ENCODE measurements at places on chromosomes 16 and 17.
A peak's percentile ranks its signal among the peaks of the same experiment; 100 is the strongest.

- no peak for DNase-seq
These were observed 4.7 kb upstream of the NLRC5 start for GRCh38 chr16:56984639-56985038.

- DNase-seq: no peak
These were observed 31.0 kb downstream of the NGFR start for GRCh38 chr17:49525831-49526741.

- DNase-seq: peak; percentile 30
These were observed 14.5 kb downstream of the SPIRE2 start for GRCh38 chr16:89842471-89843408.

GRCh38 chr17:40556198-40556661 is 9.0 kb downstream of the CCR7 start:
- DNase-seq: no peak

- DNase-seq: no peak
These were observed 202.6 kb downstream of the CYLD start for GRCh38 chr16:50944436-50944835.

- DNase-seq: no peak
These were observed 9.0 kb upstream of the HAPSTR1 start for GRCh38 chr16:9082422-9082821.

DNA sequence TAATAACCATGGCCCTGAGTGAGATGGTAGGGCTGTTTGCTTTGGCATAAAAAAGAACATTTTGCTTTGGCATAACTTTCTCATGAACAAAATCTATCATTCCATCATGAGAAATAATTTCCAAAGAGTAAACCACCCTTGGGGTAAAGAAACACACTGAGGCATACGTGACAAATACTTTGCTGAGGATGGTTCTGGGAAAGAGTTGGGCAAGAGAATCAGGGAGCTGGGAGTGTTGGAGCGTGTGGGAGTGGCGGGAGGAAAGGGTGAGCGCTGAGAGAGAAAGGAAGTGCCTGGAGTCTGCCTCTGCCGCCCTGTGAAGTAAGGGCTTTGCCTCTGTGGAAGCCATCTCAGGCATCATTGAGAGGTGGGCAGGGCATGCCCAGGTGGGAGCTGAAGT is 60.2 kb upstream of the ARHGAP44 start:
- DNase-seq: no peak

GRCh38 chr16:83738923-83739503 is 68.8 kb upstream of the HSBP1 start:
- no peak for DNase-seq

DNA sequence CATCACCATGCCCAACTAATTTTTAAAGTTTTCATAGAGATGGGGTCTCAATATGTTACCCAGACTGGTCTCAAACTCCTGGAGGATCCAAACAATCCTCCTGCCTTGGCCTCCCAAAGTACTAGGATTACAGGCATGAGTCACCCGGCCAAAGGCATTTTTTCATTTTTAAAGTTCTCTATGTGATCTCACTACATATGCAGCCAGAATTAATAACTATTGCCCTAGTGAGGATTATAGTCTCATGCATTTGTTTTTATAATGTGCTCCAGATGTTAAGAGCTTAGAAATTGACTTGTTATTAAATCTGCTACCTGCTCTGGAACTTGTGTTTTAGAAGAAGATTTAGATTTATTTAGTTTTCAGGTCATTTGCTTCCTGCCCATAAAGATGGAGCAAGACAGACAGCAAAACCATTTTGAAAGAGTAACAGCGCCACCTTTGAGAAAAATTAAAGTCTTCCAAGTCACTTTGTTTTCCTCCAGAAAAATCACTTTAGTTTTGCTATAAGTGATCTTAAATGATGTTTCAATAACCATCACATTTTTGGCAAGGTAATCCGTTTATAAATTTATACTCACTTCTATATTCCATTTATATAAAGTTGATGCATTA is 79.5 kb downstream of the CA4 start:
- DNase-seq: no peak

- DNase-seq: no peak
These were observed 79.4 kb downstream of the CCDC182 start for GRCh38 chr17:57665696-57666095.

GRCh38 chr16:82241469-82242052 is 71.5 kb upstream of the MPHOSPH6 start:
- no peak for DNase-seq

GRCh38 chr16:2428051-2428783 is 1.0 kb upstream of the CCNF start:
- peak; percentile 63 for DNase-seq

DNA sequence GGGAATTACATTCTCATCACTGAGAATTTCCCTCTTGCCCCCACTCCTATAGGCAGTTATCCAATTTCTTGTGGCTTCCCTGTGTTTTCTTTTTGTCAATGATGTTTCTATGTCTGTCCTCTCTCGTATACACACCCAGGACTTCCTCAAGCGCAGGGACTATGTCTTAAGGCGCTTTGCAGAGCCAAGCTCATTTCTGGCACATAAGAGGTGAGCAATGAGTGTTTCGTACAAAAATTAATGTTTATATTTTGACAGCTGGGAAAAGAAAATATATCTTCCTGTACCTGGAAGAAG is 947 bp downstream of the DDX42 start:
- no peak for DNase-seq

GRCh38 chr16:2009164-2009711 is 383 bp downstream of the ZNF598 start:
- DNase-seq: no peak

DNA sequence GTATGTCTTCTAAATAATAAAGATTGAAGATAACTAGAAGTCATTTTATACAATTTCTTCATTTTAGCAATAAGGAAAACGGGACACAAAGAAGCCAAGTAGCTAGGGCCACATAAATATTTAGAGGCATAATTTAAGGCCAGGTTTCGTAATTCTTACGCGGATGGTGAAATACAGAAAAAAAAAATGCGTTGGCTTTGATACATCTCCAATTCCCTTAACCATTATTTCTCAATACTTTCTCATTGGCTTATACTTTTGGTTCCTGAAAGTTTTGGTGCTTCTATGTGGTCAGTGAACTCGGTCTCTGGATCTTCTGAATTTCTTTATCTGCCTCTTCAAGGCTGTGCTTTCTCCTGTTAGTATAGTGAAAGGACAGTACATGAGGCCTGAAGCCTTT is 888.1 kb downstream of the KCNJ2 start:
- DNase-seq: no peak

DNA sequence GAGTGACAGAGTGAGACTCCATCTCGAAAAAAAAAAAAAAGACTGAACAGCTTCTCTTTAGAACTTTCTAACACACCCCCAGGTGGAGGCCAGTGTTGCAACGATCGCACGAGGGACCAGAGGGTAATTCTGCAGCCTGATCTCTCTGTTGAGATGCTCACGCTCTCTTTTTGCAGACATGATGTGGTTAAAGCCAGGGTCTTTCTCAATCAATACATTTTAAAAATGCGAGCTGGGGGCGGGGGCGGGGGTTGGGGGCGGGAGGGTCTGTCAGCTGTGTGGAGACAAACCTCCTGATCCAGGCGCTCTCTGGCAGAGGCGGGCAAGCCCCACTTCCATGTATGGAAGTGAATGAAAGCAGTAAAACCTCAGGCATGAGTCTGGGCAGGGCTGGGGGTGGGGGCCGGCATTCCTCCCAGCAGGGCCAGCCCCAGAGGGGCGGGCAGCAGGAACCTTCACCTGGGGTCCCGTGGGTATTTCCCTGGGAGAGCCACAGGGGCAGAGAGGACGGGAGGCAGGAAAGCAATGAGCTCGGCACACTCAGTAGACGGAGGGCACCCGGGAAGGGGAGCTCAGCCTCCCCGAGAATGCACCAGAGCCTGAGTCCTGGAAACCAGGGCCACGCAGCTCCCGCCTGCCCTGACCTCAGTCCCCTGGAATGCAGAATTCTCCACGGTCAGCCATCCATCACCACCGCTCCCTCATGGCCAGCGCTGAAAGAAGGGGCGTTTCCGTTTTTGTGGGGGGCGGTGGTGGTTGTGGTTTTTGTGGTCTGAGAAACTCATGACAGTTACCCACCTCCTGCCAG is 28.0 kb downstream of the NXN start:
- DNase-seq: peak; percentile 86

DNA sequence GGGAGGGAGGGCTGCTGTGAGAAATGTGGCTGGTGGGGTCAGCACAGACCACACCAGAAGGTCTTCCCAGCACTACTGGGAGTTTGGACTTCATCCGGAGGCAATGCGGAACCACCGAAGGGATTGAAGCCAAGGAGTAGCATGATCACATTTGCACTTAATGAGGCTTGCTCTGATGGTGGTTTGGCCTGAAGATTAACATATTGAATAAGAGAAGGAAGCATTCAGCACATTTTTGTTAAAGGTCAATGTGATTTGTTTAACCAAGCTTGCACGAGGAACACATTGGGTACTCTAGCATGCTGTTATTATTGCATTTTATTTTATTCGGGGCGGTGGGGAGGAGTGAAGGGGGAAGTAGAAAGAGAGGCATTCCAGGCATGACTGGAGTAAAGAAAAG is 378.6 kb downstream of the UTP18 start:
- DNase-seq: no peak

- no peak for DNase-seq
These were observed 5.9 kb downstream of the STRADA start for GRCh38 chr17:63735691-63736090.

GRCh38 chr17:7058831-7059447 is 15.0 kb upstream of the SLC16A11 start:
- DNase-seq: no peak

GRCh38 chr17:70769956-70770355 is 600.6 kb downstream of the KCNJ2 start:
- no peak for DNase-seq

GRCh38 chr17:67531291-67531690 is 154.2 kb downstream of the PITPNC1 start:
- DNase-seq: no peak

- no peak for DNase-seq
These were observed 14.2 kb upstream of the LASP1NB start for GRCh38 chr17:38911081-38911730.

DNA sequence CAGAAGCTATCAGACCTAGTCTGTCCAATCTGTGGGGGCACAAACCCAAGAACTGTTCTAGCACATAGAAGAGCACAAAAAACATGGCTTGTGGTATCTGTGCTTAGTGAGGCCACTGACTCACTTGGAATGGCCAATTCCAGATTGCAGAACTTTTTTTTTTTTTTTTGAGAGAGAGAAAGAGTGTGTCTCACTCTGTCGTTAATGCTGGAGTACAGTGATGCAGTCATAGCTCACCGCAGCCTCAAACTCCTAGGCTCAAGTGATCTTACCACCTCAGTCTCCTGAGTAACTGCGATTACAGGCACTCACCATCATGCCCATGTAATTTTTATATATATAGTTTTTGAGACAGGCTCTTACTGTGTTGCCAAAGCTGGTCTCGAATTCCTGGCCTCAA is 77.2 kb upstream of the CLEC3A start:
- DNase-seq: no peak

DNA sequence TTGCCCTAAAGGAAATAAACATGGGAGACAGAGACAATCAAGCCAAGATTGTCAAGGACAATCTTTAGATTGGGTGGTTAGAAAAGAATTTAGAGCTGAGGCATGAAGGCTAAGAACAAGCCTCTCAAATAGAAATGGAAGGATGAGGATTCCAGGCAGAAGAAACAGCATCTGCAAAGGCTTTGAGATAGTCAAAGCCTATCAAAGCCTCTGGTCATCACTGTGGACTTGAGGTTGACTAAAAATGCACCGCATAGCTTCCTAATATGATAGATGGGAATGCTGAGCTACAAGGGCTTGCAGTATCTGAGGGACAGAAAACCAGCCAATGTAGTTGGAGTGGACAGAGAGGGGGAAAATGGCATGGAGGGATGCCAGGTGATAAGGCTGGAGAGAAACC is 109.8 kb upstream of the FAM20A start:
- DNase-seq: no peak

DNA sequence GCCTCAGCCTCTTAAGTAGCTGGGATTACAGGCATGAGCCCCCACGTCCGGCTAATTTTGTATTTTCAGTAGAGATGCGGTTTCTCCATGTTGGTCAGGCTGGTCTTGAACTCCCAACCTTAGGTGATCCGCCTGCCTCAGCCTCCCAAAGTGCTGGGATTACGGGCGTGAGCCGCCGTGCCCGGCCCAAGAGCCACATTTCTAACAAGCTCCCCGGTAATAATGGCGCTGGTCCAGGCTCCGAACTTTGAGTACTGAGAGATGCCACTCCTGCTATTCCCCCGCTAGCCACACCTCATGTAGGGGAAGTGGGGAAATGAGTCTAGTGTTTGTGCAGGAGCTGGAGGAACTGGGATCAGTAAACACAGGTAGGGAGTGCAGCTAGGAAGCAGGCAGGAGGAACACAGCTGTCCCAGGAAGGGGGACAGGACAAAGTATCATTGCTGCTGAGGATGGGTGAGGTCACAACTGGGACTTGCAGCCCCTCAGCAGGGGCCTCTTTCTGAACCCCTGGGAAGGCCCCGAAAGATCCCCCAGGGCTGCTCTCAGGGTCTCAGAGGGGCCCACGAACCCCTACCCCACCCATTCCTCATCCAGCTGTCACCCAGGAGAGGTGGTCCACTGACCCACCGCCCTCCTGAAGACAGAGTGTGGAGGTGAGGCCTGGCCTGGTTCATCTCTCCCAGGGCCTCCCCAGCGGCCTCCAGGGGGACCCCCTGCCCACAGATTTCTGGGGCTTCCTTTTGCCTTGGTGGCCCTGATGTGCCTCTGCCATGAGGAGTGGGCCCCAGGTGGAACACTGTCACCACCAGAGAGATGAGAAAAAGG is 3.7 kb upstream of the KREMEN2 start:
- DNase-seq: no peak

DNA sequence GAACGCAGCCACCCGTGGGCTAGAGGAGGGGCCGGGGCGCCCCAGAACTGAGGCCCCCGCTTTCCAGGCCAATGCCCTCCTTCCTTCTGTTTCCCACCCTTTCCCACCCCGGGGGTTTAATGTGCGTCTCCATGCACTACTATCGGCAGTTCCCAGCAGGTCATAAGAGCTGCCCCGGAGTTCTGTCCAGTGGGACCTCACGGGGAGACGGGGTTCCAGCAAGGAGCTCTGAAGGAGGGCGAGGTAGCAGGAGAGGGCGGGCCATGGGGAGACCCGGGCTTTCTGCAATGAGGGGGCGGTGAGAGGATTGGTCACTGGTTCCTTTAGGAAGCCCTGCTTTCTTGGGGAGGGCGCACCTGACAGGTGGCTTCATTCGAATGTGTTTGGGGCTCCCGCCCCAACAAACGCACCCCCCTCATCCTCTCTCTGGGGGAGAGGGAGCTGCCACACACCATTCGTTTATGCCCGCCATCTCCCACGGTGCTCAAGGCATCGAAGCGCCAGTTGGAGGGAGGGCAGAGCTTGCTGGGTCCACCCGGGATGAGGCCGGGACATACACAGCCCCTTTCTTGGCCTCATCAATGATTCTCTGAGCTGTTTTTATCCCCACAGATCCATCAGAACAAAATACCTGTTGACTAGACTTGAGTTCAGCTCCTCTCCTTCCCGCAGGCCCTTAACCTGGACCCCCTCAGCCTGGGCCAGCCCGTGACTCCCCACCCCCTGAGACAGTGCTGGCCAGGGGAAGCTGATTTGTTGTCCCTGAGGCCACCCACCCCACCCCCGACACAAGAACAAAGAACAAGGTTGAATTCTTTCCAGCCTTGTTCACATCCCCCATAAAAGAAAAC is 44.1 kb downstream of the SLC7A5 start:
- DNase-seq: no peak
